AG09309 (cell line): ENCODE measurements at places on chromosomes 6 and 20.

- no peak for DNase-seq
Measured at GRCh38 chr6:125346201-125346925, 44.6 kb upstream of the HDDC2 start.

GRCh38 chr20:36098364-36098763 is 56.2 kb upstream of the EPB41L1 start:
- no peak for DNase-seq

- DNase-seq, result no peak
Measured at GRCh38 chr6:82365016-82365795, 1.6 kb downstream of the TPBG start.

DNA sequence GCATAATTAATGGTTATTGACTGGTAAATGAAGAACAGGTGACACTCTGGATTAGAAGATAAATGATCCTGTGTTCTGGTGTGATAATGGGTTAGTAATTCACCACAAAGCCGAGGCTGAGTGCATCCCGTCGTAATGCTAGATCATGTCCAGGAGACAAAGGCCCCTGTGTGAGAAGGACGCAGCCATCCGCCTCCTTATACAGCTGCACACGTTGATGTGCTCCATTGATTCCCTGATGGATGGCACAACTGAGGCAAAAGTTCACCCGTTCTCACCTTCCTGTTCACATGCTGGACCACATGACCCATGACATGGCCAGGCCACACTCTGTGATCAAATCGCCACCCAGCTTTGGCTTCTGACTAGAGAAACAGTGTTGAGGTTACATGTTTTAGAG is 136.1 kb downstream of the FOXC1 start:
- no peak for DNase-seq

DNA sequence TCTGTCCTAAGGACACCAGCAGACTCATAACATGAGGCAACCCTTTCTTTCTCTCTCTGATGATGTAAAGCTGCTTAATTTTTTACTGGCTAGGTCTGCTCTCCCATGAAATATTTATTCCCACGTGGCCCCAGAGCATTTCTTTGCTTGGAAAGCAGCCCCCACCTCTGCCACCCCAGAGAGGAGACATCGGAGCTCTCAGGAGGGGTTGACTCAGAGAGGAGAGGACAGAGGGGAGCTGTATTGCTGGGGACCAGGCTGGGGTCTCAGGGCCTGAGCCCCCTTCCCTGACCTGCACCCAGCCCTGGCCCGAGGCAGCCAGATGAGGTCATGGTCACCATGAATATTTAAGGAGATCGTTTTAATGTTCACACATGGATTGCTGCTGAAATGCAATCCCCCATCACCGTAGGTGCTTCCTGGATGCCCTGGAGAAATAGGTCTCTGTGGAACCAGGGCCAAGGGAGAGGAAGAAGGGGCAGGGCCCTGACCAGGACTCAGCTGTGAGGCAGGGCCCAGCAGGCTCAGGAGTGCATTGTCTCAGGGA is 117.5 kb downstream of the DLL1 start:
- no peak for DNase-seq

DNA sequence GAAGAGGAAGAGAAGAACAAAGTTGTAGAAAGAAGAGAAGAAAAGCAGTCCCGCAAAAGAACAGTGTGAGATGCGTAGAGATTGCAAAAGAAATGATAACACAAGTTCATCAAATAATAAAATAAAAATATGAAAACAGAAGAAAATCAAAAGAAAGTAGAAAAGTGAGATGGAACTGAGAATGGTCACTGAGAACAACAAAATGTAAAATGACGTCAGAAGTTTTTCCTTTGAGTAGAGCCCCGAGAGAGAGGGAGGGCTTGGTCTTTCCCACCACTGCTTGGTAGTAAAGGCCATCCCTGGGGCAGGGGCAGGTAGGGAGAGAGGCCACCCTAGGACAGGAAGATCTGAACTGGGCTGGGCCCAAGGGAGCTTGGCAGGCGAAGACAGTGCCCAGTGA is 533.7 kb downstream of the QKI start:
- no peak for DNase-seq

DNA sequence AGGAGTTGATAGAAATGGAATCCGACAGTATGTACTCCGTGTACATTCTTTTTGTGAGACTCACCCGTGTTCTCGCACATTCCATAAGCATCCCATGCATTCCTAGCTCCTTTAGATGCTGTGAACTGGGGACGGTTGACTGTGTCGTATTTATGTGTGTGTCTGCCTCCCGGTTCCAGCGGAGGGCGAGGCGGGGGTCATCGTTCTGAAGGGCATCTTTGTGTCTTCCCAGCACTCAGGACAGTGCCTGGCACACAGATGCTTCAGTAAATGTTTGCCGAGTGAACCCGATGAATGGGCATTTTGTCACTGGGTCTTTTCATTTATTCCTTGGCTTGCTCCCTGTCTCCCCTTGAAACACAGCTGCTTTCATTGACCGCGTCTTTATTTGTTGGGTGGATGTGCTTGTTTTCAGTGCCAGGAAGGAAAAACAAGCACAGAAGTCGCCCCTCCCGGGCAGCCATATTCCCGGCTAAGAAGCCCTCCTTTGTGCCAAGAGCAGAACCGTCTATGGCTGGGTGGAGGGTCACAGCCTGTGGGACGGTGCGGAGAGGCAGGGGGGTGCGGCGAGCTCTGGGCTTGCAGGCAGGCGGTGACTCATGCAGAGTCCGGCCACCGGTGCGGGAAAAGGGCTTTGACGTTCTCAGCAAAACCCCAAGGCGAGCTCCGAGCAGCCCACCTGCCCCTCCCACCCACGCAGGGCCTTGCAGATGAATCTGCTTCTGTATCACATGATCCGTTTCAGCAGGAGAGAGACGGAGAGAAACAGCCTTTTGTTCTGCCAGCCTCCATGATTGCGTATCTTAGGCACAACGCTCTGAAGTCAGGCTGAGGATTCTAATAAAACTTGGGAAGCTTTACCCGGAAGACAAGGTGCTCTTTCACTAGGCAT is 11.2 kb upstream of the PSMG4 start:
- DNase-seq, result peak; percentile 23

DNA sequence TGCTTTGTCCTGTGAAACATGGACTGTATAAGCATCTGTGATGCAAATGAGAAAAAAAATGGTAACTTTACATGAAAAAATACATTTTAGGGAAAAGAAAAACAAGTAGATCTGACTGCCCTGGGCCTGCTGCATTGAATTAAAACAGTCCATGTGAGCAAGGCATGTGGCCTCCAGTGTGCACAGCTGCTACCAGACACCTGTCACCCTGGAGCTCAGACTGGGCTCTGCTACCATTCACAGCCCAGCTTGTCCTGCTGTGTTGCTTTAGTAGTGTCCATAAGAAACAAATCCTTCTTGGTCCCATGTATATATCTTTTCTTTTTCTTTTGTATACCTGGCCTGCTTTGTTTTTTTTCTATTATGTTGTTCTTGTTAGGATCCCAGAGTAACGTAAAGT is 315.9 kb downstream of the NKAIN2 start:
- DNase-seq, result no peak

DNA sequence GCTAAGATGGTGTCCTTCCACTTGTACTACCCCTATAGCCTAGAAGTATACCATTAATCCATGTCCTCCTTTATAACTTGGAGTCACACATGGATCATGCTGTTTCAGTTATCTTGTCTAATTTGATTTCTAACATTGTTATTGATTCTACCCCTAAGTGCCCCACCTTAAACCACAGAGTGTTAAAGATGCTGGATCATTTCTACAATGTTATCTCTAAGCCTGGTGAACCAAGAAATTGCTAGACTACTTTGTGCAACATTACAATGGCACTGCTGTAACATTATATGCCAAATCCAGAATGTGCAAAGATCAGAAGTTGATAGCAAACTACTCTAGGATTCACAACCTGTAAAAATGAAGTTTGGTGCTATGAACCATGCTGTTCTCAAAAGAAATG is 1.7 kb downstream of the CGA start:
- DNase-seq, result no peak

DNA sequence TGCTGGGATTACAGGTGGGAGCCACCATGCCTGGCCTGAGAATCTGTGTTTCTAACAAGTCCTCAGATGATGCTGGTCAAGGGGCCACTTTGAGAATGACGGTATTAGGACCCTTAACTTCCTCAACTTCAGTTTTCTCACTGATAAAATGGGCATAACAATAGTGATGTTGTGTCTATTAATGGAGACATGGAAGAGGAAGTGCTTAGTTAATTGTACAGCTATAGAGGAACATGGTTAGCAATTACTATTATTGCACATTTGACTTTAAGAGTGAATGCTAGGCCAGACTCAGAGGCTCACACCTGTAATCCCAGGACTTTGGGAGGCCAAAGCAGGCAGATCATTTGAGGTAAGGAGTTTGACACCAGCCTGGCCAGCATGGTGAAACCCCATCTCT is 12.7 kb downstream of the DPPA5 start:
- no peak for DNase-seq

- no peak for DNase-seq
Measured at GRCh38 chr6:14386668-14387067, 269.1 kb downstream of the CD83 start.

DNA sequence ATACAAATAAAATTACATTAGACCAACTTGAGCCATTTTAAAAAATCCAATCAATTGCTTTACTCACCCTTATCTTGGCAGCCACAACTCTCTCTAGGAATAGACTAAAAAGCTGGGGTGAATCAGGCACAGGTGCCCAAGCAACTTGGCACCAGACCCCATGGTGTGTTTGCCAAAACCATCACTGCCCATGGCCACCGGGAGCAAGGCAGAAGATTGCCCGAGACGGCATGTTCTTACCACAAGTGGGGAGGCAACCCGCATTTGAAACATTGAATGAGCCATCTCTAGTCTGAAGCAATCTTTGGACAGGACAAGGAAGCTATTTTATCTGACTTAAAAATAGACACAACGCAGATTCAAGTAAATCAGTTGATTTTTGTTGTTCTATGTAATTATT is 69.0 kb downstream of the SMLR1 start:
- DNase-seq, result no peak

- DNase-seq, result no peak
Measured at GRCh38 chr6:37798436-37799262, 20.9 kb upstream of the ZFAND3 start.

DNA sequence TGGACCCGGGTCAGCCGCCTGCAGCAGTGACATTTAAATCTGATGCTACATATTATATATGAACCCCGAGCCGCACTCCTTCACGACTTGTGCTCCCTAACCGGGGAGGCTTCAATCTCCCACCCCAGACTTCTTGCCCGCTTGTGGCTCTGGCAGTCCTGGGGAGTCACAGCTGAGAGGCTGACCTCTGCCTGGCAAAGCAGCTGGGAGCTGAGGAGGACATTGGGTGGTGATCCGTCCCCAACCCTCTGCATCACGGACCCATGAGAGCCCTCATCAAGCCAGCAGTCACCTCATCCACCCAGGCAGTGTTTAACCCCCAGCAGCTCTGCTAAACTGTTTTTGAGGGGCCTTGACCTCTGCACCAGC is 33.7 kb upstream of the CDH22 start:
- DNase-seq, result no peak

DNA sequence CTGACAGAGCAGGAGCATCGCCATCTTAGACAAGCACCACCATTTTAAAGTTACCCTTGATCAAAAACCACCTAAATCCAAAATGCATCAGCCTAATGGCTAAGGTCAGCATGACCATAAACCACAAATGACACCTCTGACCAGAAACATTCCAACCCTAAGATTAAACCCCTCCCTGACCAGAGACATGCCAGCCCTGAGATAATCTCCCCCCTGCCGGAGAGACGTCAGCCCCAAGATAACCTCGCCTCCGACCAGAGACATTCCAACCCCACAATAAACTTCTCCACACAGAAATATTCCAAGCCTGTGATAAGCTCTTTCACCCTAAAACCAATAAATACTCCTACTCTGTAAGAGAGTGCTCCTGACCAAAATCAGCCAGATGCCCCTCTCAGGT is 53.5 kb downstream of the PXDC1 start:
- DNase-seq, result no peak
